ENCODE measurements at places on chromosomes 2 and 18.

- H3K36me3 ChIP-seq: peaks cover under 1% of the 10 kb centered on the region
- no peaks in the 10 kb centered on the region for H3K27me3 ChIP-seq
- no peak overlapping the region for H3K4me3 ChIP-seq
- DNase-seq: no peak
- no peaks in the 10 kb centered on the region for H3K4me1 ChIP-seq
- no peak overlapping the region for H3K27ac ChIP-seq
Measured at GRCh38 chr2:9565436-9566153, 10.0 kb upstream of the ADAM17 start.

- peaks cover 29% of the 10 kb centered on the region for H3K4me1 ChIP-seq
- peak overlapping the region; percentile 29 for H3K27ac ChIP-seq
Measured at GRCh38 chr2:86274265-86274917, 63.0 kb downstream of the REEP1 start.

DNA sequence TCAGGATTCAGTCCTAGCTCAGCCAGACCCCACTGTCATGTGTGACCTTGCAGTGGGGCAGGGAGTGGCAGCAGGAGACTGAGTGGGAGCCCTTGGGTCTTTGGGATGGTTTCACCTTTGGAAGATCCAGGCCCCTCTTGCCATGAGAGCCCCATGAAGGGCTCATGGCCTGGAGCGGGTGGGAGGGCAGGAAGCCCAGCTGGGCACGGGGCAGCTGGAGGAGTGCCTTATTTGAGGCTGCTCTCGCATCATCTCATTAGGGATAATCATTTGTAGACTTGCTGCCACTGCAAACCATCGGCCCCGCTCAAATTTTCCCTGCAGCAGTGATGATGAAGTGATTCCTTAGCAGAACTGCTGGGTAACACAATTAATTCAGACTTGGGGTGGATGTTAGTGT, 73.9 kb downstream of the TGOLN2 start:
- H3K36me3 ChIP-seq: no peaks in the 10 kb centered on the region
- DNase-seq: no peak
- H3K27me3 ChIP-seq: no peaks in the 10 kb centered on the region
- H3K4me1 ChIP-seq: no peaks in the 10 kb centered on the region
- H3K27ac ChIP-seq: no peak overlapping the region
- H3K4me3 ChIP-seq: no peak overlapping the region

DNA sequence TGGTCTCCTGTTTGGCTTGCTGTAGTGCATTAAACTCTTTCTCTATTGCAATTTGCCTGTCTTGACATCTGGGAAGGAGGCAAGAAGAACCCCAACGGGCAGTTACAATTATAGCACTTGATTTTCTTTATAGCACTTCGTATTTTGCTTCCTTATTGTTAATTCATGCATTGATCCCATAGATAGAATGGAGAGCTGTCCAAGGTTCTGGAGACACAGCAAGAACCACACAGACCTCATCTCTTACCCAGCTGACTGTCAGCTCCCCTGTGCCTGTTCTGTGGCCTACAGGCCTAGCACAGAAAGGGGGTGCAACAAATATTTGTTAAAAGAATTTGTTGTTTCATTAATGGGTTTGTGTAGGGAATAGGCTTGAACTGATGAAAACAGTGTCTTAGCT, 194.3 kb downstream of the GALNT1 start:
- no peak for DNase-seq
- no peaks in the 10 kb centered on the region for H3K4me1 ChIP-seq
- no peak overlapping the region for H3K4me3 ChIP-seq
- H3K27ac ChIP-seq: no peak overlapping the region
- no peaks in the 10 kb centered on the region for H3K36me3 ChIP-seq

- H3K27ac ChIP-seq: no peak overlapping the region
- peaks cover 32% of the 10 kb centered on the region for H3K27me3 ChIP-seq
- no peaks in the 10 kb centered on the region for H3K4me1 ChIP-seq
- H3K36me3 ChIP-seq: no peaks in the 10 kb centered on the region
- DNase-seq: no peak
Measured at GRCh38 chr18:61334491-61334850, 1.2 kb downstream of the CDH20 start.

- no peak for DNase-seq
- no peak overlapping the region for H3K27ac ChIP-seq
- peaks cover 9% of the 10 kb centered on the region for H3K4me1 ChIP-seq
- no peak overlapping the region for H3K4me3 ChIP-seq
Measured at GRCh38 chr2:172079838-172080640, 5.3 kb upstream of the DLX1 start.

DNA sequence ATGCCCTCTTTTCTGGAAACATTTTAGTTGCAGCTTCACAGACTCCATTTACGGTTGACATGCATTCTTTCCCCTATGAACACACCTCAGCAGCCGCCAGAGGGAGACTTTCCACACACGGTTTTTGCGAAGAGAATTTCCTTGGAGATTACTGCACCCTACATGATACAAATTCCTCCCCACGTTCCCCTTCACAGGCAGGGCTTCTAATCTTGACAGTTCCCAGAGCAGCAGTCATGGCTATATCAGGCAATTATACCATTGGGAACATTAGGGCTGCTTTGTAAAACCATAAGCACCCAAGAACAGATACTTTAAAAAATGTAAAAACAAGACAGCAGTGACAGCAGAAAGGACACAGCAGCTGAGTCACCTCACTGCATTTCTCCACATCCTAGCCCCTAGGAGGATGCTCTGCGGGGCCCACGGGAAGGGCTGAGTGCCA, 253.8 kb downstream of the TGIF1 start:
- H3K4me1 ChIP-seq: no peaks in the 10 kb centered on the region
- H3K27ac ChIP-seq: no peak overlapping the region
- peaks cover 20% of the 10 kb centered on the region for H3K27me3 ChIP-seq
- peak; percentile 14 for DNase-seq
- no peaks in the 10 kb centered on the region for H3K36me3 ChIP-seq

- no peaks in the 10 kb centered on the region for H3K27me3 ChIP-seq
- DNase-seq: no peak
- no peaks in the 10 kb centered on the region for H3K4me1 ChIP-seq
- no peak overlapping the region for H3K4me3 ChIP-seq
- peaks cover 19% of the 10 kb centered on the region for H3K36me3 ChIP-seq
Measured at GRCh38 chr2:231810905-231811304, 24.7 kb downstream of the COPS7B start.

DNA sequence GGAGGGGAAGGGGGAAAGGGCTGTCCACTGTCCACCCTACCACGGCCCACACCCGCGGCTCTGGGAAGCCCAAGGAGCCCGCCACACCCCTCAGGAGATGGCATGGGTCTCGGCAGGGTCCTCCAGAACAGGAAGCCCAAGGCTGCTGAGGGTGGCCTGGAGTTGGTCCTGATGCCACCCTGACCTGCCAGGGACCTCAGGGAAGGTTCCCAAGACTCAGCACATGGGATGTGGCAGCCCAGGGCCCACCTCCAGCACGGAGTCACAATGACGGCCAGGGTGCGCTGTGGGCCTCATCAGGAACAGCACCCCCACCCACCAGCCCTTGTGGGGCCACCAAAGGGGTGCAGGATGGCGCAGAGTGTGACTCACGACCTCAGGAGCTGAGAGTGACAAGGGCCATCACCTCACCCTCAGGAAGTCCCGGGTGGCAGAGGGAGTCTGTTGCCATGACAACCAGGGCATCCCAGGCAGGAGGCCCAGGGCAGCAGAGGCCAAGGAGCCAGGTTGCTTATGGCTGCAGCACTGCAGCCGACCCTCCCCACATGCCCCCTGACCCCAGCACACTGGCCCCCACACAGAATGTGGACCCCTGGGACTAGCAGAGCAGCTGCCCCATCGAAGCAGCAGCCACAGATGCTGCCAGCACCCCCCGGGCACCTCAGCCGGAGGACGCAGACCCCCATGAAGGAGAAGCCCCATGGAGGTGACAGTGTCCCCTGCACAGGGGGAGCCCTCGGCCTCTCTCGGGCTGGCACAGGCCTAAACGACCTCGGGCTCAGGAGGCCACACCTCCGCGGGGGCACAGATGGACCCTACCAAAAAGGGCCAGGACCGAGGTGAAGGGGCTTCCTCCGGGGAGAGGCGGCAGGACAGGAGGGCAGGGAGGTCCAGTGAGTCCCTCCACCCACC, 34.3 kb downstream of the KIF1A start:
- no peaks in the 10 kb centered on the region for H3K4me1 ChIP-seq
- peaks cover 4% of the 10 kb centered on the region for H3K27me3 ChIP-seq
- no peaks in the 10 kb centered on the region for H3K36me3 ChIP-seq
- H3K4me3 ChIP-seq: no peak overlapping the region

- peak overlapping the region; percentile 92 for H3K27ac ChIP-seq
- no peaks in the 10 kb centered on the region for H3K27me3 ChIP-seq
- H3K36me3 ChIP-seq: peaks cover 10% of the 10 kb centered on the region
- peaks cover 98% of the 10 kb centered on the region for H3K4me1 ChIP-seq
Measured at GRCh38 chr18:48929212-48929612, 21.6 kb downstream of the SMAD7 start.

- no peak overlapping the region for H3K27ac ChIP-seq
- no peaks in the 10 kb centered on the region for H3K4me1 ChIP-seq
- no peak for DNase-seq
- H3K36me3 ChIP-seq: no peaks in the 10 kb centered on the region
Measured at GRCh38 chr18:15198116-15198389, 450.1 kb downstream of the ANKRD30B start.

All from activated naive CD8-positive, alpha-beta T cell treated with anti-CD3 and anti-CD28 coated beads, Interleukin-2, amount 50 U/mL, for 24 hours (primary cell).